ENCODE measurements at places on chromosomes 5 and 9.

GRCh38 chr9:7333719-7334118 lies 465.9 kb downstream of the DMAC1 start:
- DNase-seq = no peak

DNA sequence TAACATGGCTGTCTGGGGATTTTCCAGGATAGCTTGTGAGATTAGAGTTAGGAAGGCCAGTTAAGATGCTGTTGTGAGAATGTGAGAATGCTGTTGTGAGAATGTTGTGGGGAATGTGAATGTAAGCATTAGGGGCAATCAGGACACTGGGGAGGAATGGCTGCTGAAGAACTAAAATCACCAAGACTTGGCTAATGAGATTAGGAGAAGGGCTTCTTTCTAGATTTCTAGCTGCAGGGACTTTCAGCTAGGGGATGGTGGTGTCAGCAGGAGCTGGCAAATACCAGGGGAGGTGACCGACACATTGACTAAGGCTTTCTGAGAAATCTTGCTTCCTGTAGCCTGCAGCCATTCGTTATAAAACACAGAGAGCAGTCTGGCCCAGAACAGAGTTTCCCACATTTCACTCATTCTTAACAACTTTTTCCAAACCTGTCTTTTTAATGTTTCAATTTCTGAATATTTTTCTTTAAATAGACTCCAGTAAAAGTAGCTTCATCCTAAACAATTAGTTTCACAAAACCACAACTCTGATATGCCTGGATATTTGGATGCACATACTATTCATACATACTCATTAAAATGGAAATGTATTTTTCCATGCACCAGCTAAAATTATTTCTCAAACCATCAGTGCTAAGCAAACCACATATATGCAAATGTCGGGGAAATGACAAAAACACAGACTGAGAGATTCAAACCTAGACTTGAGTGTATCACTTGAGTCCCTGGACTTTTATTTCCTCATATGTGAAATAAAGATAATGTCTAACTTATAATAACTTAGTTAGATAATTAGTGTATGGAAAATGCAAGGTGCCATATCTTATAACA lies 89.3 kb upstream of the TNC start:
- DNase-seq = peak; percentile 78

- no peak for DNase-seq
Measured at GRCh38 chr9:108077556-108077955, 588.0 kb upstream of the KLF4 start.

DNA sequence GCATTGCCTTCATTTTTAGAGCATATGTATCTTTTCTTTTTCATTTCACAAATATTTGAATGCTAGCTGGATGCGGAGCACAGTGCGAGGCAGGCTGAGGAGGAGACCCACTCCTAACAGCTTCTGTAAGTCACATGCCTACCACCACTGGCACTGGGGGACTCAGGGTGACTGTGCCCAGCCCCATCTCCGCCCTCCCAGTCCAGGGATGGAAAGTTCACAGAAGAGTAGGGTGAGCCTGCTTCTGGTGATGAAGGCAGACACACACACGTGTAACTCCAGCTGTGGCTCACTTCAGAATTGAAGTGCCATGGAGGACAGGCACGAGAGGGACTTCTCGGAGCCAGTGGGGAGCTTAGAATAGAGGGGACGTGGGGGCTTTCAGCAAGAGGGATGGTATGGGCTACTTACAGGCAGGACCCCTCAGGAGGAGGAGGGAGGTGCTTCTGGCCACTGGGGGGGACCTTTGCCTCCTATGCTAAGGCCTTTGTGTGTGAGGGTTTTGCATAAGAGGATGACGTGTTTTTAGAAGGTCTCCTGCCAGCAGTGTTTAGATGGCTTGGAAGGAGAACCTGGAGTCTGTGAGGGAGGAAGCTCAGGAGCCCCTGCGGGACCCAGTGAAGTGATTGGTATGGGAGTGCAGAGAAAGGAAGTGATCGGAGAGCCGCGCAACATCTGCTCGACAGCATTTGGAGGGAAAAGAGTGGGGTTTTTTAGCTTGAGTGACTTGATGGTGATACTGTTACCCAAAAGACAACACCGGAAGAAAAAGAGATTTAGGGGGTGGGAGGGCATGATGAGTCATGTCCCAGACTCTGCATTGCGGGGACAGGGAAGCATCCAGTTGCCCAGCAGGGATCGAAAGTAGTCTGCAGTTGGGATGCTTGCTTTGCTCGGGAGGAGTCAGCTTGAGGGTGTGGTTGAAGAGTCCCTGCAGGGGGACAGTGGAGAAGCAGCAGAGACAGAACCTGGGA lies 163.5 kb upstream of the OTULINL start:
- peak; percentile 75 for DNase-seq

- no peak for DNase-seq
Measured at GRCh38 chr5:116605310-116606070, 30.9 kb upstream of the SEMA6A start.

DNA sequence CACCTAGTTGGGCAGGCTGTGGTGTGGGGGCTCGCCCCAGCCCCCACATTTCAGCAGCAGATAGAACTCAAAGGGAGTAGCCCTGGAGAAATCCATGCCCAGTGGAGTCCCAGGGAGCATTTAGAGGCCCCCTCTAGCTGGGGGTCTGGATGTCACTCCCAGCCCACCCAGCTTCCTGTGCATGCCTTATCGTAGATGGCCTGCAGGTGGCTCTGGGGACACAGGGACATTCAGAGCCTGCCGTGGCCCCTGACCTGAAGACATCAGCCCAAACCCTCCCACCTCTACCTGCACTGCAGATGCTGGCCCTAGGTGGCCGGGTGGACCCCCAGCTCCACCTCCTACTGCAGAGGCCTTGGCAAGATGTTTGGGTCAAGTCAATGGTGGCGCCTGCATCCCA lies 49.0 kb upstream of the LMX1B start:
- DNase-seq = peak; percentile 80

- no peak for DNase-seq
Measured at GRCh38 chr9:137919095-137919465, 41.5 kb downstream of the CACNA1B start.

- DNase-seq = no peak
Measured at GRCh38 chr9:9045572-9045971, 1246.0 kb upstream of the DMAC1 start.

DNA sequence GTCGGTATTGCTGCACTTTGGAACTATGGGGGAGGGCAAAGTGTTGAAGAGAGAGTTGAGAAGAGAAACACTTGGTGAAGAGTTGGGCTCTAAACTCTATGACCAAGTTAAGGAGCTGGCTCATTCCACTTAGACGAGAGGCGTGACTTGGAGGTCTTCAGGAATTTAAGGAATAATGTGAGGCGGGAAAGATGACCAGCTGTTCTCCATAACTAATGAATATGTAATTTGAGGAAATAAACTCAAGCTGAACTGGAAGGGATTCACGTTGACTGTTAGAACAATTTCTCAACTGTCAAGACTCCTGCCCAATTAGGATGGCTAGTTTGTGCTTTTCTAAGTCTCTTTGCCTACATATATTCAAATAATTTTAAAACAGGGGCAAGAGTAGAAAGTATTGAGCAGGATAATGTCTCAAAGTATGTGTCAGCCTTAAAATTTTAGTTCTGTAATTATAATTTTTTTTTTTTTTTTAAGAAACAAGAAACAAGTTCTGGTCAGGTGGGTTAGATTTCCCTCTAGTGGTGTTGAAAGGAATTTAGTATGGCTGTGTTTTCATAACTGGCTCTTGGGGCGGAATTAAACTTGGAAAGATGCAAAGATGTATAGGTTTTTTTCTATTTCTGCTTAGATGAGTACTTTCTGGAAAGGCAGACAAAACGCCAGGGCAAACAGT lies 33.4 kb downstream of the TMEM252 start:
- DNase-seq = no peak

- no peak for DNase-seq
Measured at GRCh38 chr9:85453850-85454249, 287.9 kb downstream of the AGTPBP1 start.

DNA sequence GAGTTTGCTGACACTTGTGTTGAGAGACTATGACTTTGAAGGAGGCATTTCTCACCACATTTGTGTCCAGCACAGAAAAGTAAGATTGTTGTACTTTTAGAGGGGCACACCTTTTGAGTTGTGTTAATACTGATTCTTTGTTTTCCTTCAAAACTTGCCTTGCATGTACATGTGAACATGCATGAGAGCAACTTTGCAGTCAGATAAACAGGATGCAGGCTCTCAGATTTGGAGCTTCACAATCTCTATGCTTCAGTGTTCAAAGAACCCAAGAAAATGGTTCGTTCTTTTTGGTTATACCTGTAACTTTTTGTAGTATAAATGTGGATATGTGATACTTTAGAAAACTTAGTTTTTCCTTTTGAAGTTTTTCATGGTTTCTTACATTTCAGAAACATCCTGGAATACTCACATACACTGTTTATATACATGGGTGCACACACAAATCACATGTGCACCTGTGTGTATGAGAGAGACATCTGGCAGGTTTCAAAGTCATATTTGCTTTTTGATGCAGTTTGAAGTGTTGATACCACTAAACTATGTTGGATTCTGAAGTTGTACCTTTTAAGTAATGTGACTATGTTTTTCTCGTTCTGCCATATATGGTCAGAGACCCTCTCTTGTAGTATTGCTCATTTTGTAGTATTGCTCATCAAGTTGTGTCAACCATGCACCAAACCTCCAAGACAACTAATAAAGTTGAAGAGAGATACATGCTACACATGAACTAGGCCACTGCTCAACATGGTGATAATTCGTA lies 190.7 kb downstream of the CD180 start:
- DNase-seq = no peak

DNA sequence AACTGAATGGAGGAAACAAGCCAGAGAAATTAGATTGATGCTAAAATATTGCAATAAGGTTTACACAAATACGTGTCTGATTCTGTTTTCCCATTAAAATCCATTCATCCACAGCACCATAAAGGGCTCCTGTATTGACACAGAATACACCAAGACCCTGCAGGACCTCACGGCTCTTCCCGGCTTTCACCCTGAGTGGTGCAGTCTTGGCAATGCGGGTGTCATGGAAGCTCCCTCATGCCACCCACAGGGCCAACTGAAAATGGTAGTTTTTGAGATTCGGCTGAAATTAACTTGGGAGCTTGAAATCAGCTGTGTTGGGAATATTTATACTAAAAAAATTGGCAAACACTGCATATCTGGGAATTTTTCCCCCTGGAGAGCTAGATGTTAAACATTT lies 17.3 kb upstream of the EXOC3 start:
- no peak for DNase-seq

GRCh38 chr5:79507251-79508205 lies 6.4 kb downstream of the HOMER1 start:
- no peak for DNase-seq

DNA sequence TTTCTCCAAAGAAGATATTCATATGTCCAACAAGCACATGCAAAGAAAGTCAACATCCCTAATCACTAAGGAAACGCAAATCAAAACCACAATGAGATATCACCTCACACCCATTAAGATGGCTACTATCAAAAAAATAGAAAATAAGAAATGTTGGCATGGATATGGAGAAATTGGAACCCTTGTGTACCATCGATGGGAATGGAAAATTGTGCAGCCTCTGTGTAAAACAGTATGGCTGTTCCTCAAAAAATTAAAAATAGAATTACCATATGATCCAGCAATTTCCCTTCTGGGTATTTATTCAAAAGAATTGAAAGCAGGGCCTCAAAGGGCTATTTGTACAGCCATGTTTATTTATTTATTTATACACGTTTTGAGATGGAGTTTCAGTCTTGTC lies 43.0 kb upstream of the HRH2 start:
- DNase-seq = no peak

DNA sequence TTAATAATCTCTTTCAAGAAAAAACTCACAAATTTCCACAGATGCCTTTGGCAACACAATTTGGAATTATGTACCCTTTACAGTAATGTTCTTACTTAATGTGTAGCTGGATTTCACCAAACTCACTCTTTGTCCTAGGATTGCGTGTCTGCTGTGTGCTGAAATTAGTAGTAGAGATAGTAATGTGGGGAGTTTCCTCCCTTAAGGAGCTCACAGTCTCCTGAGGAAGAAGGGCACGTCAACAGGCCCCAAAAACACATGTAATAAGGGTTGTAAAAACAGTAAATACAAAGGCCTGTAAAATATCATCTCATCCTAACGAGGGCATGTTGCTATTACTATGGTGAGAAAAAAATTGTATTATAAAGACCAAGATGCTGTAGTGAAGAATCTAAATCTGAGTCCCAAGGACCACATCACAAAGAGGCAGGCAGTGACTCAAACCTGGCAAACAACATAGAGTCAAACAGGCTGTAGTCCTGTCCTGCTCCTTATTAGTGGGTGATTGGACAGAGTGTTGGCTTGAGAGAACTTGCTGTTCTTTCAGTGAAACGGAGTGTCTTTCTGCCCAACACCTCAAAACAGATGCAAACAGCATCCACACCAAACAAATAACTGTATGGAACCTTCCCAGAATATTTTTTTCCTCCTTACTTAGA lies 83.2 kb upstream of the PAPPA start:
- DNase-seq = no peak

GRCh38 chr5:72353046-72353445 lies 32.9 kb downstream of the PTCD2 start:
- DNase-seq = no peak

GRCh38 chr9:116269250-116269649 lies 115.7 kb downstream of the PAPPA start:
- no peak for DNase-seq

DNA sequence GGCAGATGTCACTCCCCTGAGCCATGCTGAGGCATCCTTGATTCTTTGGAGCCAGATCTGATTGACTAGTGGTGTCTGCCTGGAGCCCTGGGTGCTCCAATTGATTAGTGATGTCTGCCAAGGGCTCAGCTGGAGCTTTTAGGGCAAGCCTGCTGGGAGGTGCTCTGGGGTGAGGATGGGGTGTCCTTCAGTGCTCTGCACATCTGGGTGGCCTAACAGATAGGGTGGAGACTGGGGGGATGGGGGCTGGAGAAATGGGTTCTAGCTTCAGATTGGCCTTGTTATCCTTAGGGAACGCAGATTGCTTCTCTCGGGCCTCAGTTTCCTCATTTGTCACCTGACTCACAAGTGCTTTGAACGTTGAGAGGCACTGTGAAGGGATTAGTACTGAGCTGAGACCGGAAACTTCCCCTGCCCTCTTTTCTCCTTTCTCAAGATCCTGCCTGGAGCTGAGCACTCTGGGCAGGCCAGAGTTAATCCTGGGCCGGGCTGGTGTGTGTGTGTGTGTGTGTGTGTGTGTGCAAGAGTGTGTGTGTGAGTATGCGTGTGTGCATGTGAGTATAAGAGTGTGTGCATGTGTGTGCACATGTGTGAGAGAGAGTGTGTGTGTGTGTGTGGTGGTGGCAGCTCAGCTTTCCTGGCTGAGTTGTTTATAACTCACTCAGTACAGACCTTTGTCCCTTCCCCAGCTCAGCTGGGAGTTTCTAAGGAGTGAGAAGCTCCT lies 5.6 kb upstream of the IER5L start:
- DNase-seq = no peak

DNA sequence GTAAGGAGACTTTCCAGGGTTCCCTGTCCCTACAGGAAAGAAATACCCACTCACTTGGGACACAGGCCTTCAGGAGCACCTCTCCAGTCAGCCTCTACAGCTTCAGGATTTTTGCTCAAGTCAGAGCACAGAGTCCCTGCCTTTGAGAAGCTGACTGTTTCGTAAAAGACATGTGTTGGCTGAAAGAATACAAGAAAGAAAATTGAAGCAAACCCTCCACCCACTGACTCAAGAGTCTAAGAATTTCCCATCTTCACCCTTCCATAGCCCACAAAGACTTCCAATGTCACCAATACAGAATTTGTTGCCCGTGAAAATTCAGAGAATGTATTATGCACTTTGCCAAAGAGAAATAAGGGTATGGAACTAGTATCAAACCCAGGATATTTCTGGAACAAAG lies 53.0 kb upstream of the ZNF622 start:
- DNase-seq = no peak

All from endodermal cell (in vitro differentiated cells).